Hippocampal formation (tissue), 2 donors: ENCODE measurements at places on chromosomes 7 and 10.

GRCh38 chr7:28346256-28346655, 66.1 kb upstream of the CREB5 start:
- no peak for DNase-seq

- no peak for DNase-seq
Observed at GRCh38 chr7:42720012-42720411, 191.9 kb downstream of the C7orf25 start.

DNA sequence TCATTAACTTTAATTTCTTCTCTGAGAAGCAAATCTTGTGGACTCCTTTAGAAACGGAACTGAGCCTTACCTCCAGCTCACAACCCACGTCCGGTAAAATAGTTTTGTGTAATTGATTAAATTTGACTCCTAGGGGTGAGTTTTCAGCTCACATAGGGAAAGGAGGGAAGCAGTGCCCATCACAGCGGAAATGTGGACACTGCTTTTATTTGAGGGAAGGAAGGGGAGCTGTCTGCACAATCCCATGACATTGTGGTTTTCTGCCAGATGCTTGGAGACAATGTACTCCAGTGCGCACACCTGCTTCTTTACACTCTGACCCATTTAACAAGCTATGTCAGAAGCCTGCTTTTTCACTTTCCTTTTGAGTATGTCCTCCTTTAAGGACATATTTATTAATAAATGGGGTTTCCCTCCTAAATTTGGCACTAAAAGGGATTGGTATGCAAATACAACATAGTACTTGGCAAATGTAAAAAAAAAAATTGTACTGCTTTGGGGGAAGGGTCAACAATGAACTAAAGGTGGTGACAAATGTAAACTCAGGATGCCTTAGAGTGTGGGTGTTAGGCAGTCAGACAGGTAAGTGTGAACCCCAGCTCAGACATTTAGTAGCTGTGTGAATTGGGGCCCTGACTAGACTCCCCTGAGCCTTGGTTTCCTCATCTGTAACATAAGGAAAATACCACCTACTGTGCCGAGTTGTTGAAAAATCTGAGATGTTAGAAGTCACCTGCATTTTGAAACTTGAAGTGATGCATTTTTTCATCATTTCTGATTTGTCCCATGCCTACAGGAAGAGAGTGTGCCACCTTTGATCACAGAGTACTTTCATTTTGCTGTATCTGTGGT, 90.2 kb upstream of the KLF6 start:
- DNase-seq, result no peak

DNA sequence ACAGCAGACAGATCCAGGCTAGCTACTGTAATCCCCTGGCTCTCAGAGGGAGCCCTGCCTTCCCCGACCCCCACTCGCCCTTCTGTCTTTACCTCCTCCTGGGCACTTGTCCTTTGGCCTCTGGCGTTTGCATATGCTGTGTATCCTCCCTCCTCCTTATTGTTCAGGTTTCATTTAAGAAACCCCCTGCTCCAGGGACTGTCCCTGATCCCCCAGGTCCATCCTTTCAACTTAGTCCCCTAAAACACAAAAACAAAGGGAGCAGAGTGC, 25.7 kb downstream of the GRID1 start:
- DNase-seq, result no peak

DNA sequence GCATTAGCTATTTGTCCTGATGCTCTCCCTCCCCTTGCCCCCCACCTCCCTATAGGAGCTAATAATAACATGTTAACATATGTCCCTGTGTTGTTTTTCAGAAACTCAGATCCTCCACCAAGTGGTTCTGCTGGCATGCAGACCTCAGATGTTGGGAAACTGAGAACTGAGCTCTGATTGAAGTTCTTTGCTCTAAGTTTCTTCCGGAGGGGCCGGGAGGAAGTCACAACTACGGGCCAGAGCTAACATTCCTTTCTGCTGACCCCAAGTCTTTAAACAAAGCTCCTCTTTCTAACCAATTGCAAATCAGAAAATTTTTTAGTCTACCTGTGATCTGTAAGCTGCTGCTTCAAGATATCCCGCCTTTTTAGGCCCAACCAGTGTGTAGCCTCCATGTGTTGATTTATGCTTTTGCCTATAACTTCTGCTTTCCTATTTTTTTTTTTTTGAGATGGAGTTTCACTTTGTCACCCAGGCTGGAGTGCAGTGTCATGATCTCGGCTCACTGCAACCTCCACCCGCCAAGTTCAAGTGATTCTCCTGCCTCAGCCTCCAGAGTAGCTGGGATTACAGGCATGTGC, 66.6 kb downstream of the LYZL1 start:
- no peak for DNase-seq

DNA sequence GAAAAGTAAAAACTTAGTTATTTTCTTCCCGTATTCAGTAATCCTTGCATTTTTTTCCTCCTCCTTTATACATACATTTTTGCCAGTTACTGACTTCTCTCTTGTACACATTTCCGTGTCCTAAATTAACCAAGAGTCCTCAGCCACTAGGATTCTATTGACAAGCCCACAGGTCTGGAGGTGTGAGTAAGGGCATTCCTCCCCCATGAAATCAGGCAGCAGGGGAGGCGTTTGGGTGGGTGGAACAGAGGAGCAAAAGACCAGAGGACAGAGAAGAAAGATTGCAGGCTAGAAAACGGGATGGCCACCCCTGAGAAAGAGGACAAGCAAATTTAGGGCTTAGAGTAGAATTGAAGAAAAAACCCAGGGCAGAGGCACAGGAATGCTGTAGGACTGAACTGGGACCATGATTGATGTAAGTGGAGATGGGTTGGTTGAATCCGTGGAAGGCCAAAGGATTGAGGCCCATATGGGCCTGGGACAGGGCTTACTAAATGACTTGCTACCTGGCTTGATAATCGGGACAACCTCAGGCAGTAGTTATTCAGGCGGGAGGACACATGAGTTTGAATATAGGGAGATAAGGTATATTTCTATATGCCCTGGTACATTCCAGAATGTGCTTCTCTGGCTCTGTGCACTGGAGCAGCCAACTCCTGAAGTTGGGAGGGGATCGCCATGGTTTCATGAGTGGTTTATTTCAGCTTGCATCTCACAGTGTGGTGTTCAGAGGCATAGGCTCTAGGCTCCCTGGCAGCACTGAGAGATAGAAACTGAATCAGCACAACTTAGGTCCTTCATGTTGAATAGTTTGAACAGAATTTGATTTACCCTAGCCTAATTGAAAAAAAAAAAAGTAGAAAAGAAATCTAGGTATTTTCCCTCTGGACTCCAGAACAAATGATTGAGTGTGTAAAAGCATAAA, 28.0 kb downstream of the IKZF1 start:
- DNase-seq, result no peak

- no peak for DNase-seq
Observed at GRCh38 chr7:46486256-46487206, 565.5 kb upstream of the IGFBP3 start.

- no peak for DNase-seq
Observed at GRCh38 chr10:112338957-112339356, 35.0 kb upstream of the ACSL5 start.

GRCh38 chr10:6050801-6051445, 11.2 kb downstream of the IL2RA start:
- DNase-seq, result no peak
